NCI-H1105 (cell line): ENCODE measurements at places on chromosomes 4 and X.

DNA sequence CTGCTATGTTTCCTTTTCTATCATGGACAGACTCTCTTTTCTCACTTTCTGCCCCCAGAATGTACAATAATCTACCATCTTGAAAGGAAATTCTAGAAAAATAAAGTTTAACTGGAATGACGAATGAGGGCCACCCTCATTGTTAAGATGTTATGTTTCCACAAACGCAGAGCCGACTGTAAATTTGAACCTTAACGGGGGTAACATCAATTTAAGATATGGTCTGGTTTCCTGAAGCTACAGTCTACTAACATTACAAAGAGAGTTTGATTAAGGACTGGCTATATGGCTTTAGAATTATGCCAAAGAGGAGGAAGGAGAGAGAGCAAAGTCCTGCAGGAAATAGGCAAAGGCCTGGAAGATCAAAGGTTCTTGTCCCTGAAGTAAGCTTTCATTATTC, 227.2 kb downstream of the USP46 start:
- DNase-seq: no peak

GRCh38 chr4:4585012-4585670, 43.3 kb upstream of the STX18 start:
- no peak for DNase-seq

DNA sequence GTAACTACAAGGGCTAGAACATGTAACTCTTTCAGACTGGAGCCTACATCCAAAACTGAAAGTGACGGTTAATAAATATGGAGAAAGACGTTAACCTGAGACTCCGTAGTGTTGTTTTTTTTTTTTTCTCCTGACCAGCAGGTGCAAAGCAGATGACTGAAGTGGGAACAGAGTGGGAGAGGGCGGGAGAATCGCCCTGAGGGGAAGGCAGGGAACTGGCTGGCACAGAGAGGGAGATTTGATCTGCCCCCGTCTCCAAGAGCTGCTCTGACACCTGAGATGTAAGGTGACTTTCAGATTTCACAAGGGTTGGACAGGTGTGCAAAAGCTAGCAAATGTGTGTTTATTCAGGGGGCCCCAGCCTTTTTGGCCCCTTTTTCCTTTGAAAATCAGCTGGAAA, 180.2 kb downstream of the PALLD start:
- peak; percentile 60 for DNase-seq

- no peak for DNase-seq
Observed at GRCh38 chr4:142405695-142406498, 440.2 kb downstream of the INPP4B start.

- no peak for DNase-seq
Observed at GRCh38 chr4:42348247-42348646, 49.0 kb upstream of the SHISA3 start.

DNA sequence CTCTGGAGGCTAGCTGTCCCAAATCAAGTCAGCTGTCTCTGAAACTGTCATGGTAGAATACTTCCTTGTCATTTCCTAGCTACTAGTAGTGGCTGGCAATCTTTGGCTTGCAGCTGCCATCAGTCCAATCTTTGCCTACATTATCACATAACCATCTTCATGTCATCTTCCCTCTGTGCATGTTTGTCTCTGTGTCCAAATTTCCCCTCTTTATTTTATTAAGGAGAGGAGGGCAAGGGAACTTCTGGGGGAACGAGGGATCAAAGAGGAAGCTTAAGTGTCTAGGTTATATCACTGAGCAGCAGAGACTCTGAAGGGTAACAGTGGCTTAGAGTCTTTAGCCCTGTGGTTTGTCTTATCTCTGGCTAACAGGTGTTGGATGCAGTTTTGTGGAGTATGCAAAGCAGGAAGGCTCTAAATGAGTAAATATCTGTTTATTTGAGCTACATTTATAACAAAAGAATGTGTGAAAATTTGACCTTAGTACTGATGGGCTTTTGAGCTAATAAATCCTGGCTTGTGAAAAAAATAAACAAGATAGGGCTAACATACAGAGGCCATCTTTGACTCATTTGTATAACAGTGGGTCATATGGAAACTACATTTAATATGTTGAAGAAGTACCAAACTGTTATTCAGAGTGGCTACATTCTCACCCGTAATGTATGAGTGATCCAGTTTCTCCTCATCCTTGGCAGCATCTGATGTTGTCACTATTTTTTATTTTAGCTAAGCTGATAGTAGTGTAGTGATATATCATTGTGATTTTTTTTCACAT, 49.4 kb upstream of the ENOX2 start:
- DNase-seq: no peak

DNA sequence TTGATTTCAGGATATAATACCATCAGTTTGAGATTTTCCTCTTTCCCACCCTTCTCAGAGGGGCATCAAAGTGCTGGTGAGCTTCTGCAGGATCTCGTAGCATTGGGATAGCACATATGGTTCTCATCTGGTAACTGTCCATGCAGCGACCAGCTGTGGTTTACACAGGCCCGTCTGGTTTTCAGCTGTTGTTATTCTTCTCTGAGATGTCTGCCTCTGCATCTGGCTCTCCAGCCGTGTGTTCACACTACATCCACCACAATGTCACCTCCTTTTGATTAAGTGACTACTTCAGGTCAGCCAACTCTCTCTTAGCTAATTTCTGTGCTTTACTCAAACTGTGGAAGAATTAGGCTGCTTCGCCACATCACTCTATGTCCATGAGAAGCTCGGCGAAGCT, 676.7 kb upstream of the TENM3 start:
- DNase-seq: no peak

DNA sequence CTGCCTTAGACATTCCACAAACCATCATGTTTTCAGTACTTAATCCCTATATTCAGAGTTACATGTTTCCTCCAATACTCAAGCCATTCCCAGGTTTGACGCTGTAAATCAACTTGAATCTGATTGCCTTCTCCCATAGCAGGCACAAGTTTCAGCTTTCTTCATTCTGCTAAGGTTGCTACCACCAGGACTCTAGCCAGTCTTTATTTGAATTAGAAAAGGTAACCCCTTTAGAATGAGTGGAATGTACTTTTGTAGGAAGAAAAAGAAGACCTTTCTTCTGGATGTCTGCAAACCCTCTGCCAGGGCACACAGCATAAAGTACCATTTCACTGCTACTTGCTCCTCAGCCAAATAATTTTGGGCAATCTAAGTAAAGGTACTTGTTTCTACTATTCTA, 10.7 kb upstream of the RBMXL3 start:
- no peak for DNase-seq

DNA sequence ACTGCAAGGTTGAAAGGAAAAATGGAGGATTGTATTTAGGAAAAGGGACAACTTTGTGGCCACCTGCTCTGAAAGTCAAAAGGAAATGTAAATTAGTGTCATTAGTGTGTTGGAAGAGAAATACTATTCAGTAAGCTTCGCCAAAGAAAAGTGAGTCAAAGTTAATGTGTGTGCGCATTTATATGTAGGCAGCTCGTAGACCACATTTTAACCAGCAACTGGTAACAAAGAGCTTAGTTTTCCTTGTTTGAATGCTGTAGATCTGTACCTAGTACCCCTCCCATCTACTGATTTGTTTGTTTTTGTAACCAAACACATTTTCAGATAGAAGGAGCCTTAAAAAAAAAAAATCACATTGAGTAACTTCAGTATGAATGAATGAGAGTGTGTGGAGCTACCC, 69.3 kb downstream of the GPAT3 start:
- no peak for DNase-seq

- DNase-seq: peak; percentile 22
Observed at GRCh38 chr4:22410645-22411247, 105.1 kb downstream of the ADGRA3 start.

DNA sequence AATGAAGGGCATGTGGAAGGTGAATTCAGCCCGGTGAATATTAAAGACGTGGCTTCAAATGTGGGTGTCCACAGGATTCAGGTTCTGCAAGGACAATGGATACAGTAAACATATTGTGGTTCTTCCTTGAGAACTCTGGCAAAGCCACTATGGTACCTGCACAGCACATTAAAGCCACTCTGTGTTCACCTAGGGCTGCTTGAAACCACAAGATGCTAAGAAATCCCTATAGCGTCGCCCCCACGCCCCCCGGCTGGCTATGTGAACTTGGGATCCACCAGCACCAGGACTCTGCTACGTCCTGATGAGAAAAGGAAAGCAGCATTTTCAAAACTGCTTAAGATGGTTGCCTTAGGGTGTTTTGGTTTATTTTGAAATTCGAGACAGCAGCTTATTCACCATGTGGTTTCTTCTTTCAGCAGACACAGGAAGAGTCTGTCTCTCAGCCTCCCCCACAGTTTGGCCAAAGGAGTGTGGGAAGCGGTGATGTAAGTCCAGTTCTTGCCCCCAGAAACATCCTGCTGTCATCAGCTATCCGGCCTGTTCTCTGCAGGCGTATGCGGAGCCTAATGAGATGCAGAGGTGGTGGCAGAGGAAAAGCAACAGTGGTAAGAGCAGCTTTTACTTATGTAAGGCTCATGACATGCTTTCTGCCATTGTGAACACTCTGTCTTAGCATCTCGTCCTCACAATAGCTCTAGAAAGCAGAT, 111.5 kb downstream of the AFAP1 start:
- no peak for DNase-seq

- DNase-seq: no peak
Observed at GRCh38 chrX:13151828-13152517, 107.6 kb upstream of the FAM9C start.

DNA sequence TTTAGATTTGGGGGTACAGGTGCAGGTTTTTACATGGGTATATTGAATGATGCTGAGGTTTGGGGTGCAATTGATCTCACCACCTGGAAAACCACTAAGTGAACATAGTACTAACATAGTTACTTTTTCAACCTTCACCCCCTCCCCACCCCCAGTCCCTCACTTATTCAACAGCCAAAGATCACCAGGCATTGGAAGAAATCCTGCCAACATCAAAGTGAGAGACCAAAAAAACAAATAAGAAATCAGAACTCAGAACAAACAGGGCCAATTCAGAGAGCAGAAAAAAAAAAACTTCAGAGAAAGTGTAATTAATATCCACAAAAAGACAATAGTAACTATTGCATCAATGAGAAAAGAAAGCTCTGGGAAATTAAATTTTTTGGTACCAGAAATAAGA, 20.5 kb upstream of the LAP3 start:
- no peak for DNase-seq

DNA sequence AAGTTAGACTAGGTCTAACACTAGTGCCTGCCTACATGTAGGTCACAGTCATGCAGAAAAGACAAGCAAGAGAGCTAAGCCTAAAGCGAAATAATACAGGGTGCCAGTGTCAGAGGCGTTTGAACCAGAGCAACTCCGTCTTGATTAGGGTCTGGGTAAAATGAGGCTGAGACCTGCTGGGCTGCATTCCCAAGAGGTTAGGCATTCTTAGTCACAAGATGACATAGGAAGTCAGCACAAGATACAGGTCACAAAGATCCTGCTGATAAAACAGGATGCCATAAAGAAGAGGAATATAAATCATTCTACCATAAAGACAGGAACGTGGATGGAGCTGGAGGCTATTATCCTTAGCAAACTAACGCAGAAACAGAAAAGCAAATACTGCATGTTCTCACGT, 120.9 kb downstream of the BEND2 start:
- DNase-seq: no peak

DNA sequence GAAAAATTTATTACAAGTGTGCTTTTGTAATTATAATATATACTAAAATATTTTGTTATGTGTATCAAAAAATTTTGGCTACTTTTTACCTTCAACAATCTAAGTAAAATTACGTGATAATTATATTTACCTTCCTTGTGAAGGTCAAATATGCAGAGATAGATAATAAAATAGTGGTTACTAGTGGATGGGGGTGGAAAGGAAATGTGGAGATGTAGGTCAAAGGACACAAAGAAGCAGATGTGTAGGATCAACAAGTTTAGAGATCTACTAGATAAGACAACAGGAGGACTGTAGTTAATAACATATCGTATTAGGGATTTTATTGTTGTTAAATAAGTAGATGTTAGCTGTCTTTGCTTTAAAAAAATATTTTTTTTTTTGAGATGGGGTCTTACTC, 21.3 kb downstream of the HERC5 start:
- no peak for DNase-seq

- DNase-seq: no peak
Observed at GRCh38 chr4:5206016-5206790, 154.9 kb downstream of the STK32B start.

DNA sequence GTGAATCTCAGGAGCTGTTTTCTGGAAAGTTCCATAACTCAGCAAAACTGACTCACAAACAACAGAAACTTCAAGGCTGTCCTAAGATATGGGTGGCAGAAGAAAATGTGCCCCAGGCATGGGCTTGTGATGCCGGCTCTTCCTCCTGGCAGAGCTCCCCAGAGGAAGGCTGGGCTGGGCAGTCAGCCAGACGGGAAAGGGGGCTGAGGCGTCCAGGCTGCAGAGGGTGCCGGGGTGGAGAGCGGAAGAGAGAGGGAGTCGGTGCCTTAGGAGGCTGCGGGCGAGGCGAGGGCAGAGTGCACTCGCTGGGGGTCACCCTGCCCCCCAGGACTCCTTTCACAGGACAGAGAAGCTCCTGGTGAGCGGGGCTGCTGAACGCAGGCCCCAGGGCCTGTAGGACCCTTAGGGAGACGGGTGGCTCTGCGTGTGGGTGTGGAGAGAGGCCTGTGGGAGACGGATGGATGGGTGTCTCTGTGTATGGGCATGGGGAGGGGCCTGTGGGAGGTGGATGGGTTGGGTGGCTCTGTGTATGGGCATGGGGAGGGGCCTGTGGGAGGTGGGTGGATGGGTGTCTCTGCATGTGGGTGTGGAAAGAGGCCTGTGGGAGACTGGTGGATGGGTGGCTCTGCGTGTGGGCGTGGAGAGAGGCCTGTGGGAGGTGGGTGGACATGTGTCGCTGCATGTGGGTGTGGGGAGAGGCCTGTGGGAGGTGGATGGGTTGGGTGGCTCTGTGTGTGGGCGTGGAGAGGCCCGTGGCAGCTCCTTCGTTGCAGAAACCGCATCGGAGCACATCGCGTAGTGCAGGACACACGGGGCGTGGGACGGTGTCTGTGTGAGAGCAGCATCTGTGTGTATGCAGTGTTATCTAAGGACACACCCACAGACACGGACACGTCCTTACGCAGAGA, 15.9 kb downstream of the PCGF3 start:
- no peak for DNase-seq

GRCh38 chrX:23332101-23332887, 2.4 kb upstream of the PTCHD1 start:
- DNase-seq: peak; percentile 28

- no peak for DNase-seq
Observed at GRCh38 chr4:131258361-131258760, 1890.7 kb upstream of the PCDH10 start.

- DNase-seq: no peak
Observed at GRCh38 chrX:42627891-42628290, 150.1 kb downstream of the PPP1R2C start.

- no peak for DNase-seq
Observed at GRCh38 chr4:20926529-20926928, 226.3 kb downstream of the PACRGL start.

GRCh38 chrX:72340041-72340440, 34.3 kb upstream of the CITED1 start:
- DNase-seq: no peak

DNA sequence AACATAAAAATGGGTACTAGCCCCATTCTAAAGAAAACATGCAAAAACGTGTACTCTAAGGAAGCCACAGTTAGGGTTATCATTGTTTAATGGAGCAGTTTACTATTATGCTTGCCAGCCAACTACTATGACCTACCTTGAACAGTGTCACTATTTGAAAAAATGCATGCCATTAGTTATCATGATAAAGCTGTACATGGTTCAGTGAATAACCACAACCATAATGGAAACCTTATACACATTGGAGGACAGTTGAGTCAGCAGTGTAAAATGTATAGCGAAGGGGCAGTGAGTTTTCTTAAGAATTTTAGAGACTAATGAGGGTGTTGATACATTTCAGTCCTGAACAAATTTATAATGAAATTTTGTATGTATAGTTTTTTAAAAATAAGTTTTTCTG, 381.9 kb downstream of the GRXCR1 start:
- DNase-seq: no peak
